ENCODE measurements at places on chromosomes 3 and 15.

- DNase-seq = peak; percentile 65
Measured at GRCh38 chr3:195467641-195468390, 25.0 kb upstream of the ACAP2 start.

DNA sequence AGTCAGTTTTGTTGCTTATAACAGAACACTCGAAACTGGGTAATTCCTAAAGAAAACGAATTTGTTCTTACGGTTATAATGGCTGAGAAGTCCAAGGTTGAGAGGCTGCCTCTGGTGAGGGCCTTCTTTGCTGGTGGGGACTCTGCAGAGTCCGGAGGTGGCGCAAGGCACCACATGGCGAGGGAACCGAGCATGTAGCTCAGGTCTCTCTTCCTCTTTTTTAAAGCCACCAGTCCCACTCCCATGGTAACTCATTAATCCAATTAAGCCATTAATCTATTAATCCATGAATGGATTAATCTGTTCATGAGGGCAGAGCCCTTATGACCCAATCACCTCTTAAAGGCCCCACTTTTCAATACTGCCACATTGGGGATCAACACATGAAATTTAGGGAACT lies 50.0 kb downstream of the ROPN1B start:
- no peak for DNase-seq

GRCh38 chr15:55796321-55796965 lies 53.5 kb upstream of the PRTG start:
- no peak for DNase-seq

GRCh38 chr3:184383033-184383740 lies 3.3 kb downstream of the CHRD start:
- DNase-seq = no peak

DNA sequence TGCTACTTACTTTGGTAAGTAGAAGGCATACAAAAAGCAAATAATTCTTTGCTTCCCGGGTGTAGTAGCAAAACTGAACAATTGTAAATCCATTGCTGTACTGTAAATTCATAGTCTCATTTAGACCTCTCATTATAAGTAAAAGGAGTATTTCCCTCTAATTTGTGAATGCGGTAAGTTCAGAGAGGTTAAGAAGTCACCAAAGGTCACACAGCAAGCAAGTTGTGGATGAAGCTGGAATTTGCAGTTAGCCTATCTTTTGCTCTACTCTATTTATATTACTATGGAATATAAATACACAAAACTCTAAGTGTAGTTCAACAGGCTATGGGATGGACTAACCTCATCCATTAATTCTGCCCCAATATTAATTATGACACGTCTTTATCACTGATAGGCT lies 508.3 kb downstream of the MCTP2 start:
- DNase-seq = no peak

- peak; percentile 90 for DNase-seq
Measured at GRCh38 chr3:59772416-59773408, 722.9 kb upstream of the CFAP20DC start.

GRCh38 chr15:68112706-68113105 lies 58.6 kb downstream of the PIAS1 start:
- DNase-seq = no peak

GRCh38 chr15:72163719-72164118 lies 33.9 kb downstream of the GRAMD2A start:
- DNase-seq = no peak

DNA sequence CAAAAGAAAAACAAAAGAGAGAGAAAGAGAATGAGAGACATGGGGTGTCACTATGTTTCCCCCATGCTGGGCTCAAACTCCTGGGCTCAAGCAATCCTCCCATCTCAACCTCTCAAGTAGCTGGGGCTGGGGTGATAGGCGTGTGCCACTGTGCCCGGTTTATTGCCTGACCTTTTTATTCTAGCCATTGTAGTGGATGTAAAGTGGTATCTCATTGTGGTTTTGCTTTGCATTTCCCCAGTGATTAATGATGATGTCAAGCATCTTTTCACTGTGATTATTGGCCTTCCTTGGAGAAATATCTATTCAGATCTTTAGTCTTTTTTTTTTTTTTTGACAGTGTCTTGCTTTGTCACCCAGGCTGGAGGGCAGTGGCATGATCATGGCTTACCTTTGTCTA lies 37.7 kb upstream of the GK5 start:
- no peak for DNase-seq

GRCh38 chr15:79973456-79974195 lies 2.6 kb upstream of the BCL2A1 start:
- peak; percentile 76 for DNase-seq

- no peak for DNase-seq
Measured at GRCh38 chr3:135157045-135157740, 362.1 kb downstream of the EPHB1 start.

GRCh38 chr15:58627701-58628100 lies 121.8 kb downstream of the ADAM10 start:
- DNase-seq = no peak

GRCh38 chr15:96363707-96364106 lies 33.2 kb downstream of the NR2F2 start:
- DNase-seq = no peak

DNA sequence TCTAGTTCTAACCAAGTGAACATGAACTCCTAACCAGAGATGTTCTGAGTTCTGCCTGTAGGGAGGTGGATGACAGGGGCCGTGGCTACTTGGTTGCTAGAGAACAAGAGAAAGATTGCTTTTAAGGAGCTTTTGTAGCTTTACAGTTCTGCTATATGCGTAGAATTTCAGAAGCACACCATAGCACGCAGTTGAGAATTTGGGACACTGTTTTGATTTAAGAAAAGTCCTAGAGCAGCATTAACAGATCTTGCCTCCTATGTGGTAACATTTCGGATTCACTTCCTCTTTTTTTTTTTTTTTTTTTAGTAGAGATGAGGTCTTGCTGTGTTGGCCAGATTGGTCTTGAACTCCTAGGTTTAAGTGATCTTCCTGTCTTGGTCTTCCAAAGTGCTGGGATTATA lies 181.7 kb downstream of the TCF12 start:
- DNase-seq = no peak

DNA sequence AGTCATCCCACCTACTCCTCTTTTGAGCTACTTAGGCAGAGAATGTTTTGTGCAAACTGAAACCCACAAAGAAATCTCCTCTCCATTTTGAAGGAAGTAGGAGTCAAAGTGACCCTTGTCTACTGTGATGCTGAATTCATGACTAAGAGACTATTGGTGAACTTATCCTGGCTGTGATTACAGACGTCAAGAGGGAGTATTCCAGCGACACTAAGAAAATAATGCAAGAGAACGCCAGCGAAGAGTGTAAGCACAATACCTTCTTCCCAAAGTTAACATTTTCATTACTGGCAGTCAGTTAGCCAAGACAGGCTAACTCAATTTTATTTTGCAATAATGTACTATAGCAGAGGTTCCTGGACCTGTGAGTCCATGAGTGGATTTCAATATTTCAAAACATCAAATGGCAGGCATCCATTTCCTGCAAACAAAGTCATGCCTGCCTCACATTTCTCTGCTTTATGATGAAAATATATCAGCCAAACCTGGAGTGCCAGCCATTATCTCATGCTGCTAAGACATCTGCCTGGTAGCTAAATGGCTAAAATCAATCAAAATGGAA lies 59.0 kb downstream of the CTNNB1 start:
- DNase-seq = no peak

DNA sequence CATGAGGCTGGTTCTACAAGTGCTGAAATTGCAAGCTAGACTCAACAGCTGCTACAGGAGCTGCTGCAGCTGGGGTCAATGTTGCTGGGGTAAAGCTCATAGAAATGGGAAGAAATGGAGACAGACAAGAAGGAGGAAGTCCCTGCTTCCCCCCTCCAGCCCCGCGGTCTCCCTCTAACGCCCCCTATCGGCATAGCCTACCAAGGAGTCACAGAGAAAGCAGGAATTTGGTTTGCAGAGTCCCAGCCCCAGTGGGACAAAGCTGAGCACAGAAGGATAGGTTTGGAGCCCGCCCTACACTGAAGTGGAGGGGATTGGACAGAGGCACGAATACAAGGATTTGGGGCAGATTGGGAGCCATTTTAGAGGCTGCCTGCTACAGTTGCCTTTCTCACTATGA lies 176.9 kb upstream of the ANKRD28 start:
- no peak for DNase-seq

DNA sequence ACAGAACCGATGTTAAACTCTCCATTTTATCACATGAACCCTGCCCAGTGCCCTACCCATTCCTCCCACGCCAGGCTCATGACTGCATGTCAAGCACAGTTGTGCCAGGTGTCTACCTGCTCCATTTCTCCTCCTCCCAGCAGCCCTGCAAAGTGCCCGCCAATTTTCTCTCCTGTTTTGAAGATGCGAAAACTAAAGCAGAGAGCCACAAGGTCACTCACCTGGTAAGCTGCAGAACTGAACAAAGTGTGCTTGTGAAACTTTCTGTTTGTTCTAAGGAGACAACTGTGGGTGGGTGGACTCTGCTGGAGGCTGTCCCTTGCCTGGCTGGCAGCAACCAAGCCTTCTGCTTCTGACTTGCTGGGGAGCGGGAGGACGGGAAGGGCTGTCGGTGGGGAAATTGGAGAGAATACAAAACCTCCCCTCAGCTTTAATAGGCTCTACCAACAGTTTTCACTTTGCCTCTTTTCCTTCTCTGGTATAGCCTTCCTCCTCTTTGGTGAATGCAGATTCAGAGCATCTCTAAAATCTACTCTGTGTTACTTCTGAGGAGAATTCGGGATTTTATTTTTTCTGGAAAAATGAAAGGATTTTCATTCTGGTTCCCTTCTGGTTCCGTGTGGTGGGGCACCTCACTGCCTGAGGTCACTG lies 23.0 kb downstream of the LIMD1 start:
- no peak for DNase-seq

DNA sequence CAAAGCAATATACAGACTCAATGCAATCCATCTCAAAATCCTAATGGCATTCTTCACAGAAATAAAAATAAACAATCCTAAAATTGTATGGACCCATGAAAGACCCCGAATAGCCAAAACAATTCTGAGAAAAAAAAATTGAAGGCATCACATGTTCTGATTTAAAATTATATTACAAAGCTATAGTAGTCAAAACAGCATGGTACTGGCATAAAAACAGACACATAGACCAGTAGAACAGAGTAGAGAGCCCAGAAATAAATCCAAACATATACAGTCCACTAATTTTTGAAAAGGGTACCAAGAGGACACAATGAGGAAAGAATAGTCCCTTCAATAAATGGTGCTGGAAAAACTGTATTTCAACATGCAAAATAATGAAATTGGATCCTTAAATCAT lies 70.4 kb upstream of the THRB start:
- DNase-seq = no peak

DNA sequence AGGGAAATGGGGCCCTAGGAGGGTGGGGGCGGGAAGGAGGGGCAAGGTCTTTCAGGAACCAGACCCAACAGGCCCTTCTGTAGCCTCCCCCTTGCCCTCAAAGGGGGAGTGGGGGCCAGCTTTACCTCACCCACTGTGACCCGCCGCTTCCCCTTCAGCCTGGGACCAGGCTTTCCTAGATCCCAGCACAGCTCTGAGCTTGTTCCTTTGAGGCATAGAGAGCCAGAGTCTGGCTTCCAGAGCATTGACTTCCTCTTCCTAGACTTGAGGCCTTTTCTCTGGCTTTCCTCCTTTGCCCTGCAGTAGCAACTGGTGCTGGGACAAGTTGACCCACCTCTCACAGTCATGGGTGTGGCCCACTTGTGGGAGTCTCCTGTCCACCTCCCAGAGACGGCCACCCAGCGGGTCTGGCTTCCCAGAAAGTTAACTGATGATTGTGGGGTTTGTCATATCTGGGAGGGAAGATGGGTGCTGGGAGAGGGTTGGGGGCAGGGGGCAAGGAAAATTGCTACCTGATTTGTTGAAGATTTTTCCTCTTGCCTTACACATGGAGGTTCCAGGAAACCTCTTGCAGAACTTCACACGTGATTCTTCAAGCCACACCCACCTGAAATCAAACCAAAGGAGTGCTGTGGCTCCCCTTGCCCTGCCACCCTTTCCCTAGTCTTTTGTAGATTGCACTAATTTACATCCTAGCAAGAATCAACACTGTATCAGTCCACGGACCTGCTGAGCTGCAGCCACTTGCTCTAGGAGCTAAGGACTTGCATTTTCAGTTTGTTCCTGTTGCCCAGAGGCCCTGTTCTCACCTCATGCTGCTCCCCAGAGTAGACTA lies 4.1 kb upstream of the CHST14 start:
- no peak for DNase-seq

DNA sequence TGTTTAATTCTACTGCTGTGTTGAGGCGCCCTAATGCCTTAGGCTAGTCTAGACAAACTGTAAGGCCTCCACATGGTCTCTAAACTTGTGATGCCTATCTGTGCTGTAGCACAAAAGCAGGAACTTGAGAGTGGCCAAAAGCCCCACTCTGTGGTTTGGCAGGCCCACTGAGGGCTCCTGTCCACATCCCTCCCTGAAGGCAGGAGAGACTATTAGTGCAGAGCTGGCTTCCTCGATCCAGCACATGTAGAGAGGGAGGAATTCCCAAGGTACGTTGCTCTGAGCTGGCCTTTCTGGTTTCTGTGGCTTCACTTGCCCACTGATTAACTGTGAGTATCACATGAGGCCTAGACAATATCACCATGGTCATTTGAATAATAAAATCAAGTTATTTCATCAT lies 90.6 kb downstream of the POLR2M start:
- no peak for DNase-seq

DNA sequence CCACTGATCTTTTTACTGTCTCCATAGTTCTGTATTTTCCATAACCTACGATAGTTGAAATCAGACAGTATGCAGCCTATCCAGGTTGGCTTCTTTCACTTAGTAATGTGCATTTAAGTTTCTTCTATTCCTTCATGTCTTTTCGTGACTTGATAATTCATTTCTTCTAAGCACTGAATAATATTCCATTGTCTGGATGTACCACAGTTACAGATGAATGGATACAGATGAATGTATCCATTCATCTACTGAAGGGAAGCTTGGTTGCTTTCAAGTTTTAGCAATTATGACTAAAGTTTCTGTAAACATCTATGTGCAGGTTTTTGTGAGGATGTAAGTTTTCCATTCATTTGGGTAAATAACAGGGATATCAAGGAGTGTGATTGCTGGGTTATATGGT lies 124.8 kb downstream of the NSUN3 start:
- no peak for DNase-seq

DNA sequence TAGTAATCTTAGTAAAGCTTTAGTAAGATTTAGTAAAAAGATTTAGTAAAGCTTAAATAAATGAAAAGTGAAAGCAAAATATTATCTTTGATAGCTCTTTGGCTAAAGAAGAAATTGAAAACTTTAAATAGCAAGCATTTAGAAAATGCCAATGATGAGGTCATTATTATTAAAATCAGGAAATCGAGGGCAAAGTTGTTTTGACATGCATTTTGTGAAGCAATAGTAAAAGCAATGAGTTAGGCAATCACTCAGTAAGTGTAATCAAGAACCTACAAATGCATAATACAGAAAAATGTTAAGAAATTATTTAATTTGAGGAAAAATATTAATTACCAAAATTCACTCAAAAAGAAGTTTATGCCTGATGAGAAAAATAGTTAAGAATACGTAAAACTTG lies 280.3 kb upstream of the MME start:
- no peak for DNase-seq

DNA sequence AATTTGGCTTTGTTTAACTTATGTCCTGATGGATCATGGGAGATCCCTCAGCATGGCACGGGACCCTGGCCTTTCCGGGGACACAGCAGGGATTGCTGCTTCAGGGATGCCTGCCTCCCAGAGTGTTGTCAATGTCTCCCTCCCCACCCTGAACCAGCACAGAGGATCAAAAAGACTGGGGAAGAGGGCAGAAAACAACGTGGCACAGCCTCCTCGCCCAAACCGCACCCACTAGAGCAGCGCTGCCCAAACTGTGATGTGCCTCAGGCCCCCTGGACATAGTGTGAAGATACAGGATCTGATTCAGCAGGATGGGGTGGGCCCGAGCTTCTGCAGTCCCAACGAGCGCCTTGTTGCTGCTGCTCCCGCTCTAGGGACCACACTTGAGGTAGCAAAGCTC lies 34.5 kb downstream of the SLC6A20 start:
- no peak for DNase-seq

Measured in activated CD4-positive, alpha-beta T cell treated with anti-CD3 and anti-CD28 coated beads, Interleukin-2, amount 10 ng/mL, durations not matched to agents 24 days and 14 days (primary cell).